ENCODE measurements at places on chromosomes 4 and X.

GRCh38 chrX:107676559-107677378 lies 48.5 kb downstream of the PRPS1 start:
- H3K4me1 ChIP-seq: peaks cover 75% of the 10 kb centered on the region
- peaks cover 6% of the 10 kb centered on the region for H3K36me3 ChIP-seq
- peak overlapping the region; percentile 85 for H3K4me3 ChIP-seq
- peaks cover 4% of the 10 kb centered on the region for H3K27me3 ChIP-seq

DNA sequence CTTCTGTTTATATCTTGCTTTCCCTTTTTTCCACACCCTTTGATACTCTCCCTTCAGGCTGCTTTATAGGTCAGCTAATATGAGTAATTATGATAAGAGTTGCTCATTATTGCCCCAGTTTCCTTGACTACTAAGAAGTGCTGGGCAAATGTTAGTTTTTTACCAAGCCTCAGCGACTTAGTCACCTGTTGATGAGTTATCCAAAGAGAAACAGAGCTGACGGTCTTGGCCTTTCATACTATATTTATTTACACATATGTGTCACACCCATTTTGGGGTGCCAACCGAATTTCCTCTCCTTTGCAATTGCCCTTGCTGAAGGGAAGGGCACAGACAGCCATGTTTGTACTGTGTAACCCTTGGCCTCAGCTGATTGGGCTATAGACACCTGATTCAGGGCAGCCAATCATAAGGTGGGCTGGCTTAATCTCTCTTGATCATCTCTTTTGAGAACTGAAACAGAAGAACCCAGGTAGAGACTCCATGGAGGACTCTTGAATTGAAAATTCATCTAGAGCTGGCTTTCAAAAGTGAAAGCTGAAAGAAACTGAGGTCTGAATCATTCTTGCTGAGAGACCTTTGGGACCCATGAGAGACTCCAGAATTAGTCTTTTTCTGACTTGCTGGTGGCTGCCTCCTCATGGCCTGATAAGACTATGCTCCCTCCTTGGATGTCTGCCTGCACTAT lies 111.7 kb upstream of the RPS6KA3 start:
- no peak overlapping the region for H3K27ac ChIP-seq
- peaks cover 25% of the 10 kb centered on the region for H3K4me1 ChIP-seq
- DNase-seq: peak; percentile 24
- H3K4me3 ChIP-seq: no peak overlapping the region
- no peaks in the 10 kb centered on the region for H3K27me3 ChIP-seq

DNA sequence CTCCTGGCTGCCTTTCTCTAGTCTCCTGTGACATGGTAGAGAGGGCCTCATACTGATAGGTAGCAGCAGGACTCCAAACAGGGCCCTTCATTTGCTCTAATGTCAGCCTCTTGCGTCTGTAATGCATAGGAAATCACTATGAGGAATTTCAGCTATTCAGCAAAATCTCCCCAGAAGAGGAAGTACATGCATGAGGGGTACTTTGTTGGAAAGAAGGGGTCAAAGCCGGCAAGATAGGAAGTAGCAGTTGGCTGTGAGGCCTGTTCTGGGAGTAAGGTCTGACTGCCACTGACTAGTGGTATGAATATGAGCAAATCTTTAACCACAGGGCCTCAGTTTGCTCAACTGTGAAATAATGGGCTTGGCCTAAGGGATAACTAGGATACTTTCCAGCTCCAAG lies 283.2 kb downstream of the ARHGAP10 start:
- H3K27ac ChIP-seq: no peak overlapping the region
- no peak for DNase-seq
- no peaks in the 10 kb centered on the region for H3K27me3 ChIP-seq
- no peak overlapping the region for H3K4me3 ChIP-seq

DNA sequence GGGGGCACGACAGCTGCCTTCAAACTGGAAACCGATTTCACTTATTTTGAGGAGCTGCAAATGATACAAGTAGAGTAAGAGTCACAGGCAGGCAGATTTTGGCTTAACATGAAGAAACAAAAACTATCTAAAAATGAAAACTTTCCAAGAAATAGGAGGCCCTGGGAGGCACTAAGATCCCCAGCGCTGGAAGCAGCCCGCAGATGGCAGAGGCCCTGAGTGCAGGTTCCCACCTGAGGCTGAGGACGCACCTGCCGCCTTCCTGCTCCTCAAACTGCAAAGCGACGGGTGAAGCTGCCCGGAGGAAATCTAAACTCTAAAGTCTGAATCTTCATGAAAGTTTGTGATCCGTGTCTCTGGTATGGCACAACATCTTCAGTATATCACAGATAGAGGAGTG lies 138.7 kb downstream of the AFAP1 start:
- H3K27me3 ChIP-seq: no peaks in the 10 kb centered on the region
- H3K27ac ChIP-seq: no peak overlapping the region
- DNase-seq: no peak
- peaks cover 17% of the 10 kb centered on the region for H3K4me1 ChIP-seq
- peaks cover 24% of the 10 kb centered on the region for H3K36me3 ChIP-seq

DNA sequence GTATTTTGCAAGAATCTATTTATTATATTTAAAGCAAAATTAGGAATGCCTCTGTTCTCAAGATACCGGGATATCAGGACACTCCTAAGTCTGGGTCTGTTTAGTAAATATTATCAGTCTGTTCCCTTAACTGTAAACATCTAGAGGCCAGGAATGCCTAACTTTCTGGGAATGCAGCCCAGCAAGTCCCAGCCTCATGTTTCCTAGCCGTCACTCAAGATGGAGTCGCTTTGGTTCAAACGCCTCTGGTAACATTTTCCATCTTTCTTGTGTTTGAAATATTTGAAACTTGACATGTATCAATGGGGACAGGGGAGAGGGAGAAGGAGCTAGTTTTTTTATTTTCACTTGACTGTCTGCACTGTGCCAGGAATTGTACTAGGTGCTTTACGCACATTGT lies 85.4 kb downstream of the FBXL5 start:
- DNase-seq: no peak
- no peak overlapping the region for H3K4me3 ChIP-seq
- H3K27me3 ChIP-seq: no peaks in the 10 kb centered on the region
- H3K36me3 ChIP-seq: peaks cover 2% of the 10 kb centered on the region
- H3K4me1 ChIP-seq: no peaks in the 10 kb centered on the region

DNA sequence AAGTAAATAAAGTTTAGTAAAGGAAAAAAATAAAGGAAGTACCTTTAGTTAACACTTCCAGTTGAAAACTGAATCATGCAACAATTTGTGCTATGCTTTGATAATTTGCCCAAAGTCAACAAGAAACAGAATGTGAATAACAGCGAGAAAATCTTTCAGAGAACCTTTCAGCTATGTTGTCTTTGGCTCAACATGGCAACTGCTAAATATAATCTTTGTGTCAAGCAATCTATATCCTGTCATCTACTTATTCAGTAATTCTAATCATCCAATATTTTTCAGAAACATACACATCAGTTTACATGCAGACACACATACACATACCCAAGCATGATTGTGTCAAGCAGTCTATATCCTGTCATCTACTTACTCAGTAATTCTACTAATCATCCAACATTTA lies 136.0 kb upstream of the PABPC4L start:
- no peaks in the 10 kb centered on the region for H3K36me3 ChIP-seq
- H3K27ac ChIP-seq: no peak overlapping the region
- no peak overlapping the region for H3K4me3 ChIP-seq
- DNase-seq: no peak
- H3K4me1 ChIP-seq: no peaks in the 10 kb centered on the region

DNA sequence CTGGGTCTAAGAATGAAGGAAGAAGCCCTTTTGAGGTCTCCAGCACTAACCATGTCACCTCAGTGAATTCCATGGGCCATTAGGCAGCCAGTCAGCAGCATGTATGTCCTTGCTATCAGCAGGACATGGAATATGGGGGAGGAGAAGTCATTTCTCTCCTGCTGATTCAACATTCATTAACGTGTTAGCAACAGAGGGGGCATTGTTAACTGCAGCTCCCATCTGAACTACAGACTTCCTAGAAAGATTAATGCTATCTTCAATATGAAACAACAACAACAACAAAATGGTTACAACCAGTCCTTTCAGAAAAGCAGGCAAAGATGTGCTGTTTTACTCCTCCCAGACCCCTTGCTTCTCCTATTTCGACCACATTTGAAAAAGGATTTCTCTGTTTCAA lies 120.4 kb upstream of the SLC34A2 start:
- no peak overlapping the region for H3K4me3 ChIP-seq
- no peaks in the 10 kb centered on the region for H3K4me1 ChIP-seq
- peaks cover 3% of the 10 kb centered on the region for H3K27me3 ChIP-seq
- no peak overlapping the region for H3K27ac ChIP-seq
- no peak for DNase-seq

DNA sequence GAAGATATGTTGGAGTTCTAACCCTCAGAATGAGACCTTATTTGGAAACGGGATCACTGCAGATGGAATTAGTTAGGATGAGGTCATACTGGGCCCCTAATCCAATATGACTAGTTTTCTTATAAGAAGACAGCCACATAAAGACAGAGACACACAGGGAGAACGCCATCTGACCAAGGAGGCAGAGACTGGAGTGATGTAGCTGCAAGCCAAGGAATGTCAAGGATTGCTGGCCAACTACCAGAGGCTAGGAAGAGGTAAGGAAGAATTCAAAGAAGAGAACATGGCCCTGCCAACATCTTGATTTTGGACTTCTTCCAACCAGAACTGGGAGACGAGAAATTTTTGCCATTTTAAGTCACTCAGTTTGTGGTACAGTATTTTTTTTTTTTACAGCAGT lies 152.8 kb upstream of the DIPK2B start:
- no peaks in the 10 kb centered on the region for H3K27me3 ChIP-seq
- no peaks in the 10 kb centered on the region for H3K36me3 ChIP-seq
- H3K4me1 ChIP-seq: no peaks in the 10 kb centered on the region
- DNase-seq: no peak
- peak overlapping the region; percentile 19 for H3K27ac ChIP-seq
- H3K4me3 ChIP-seq: no peak overlapping the region

- H3K4me3 ChIP-seq: no peak overlapping the region
- no peak overlapping the region for H3K27ac ChIP-seq
- H3K4me1 ChIP-seq: no peaks in the 10 kb centered on the region
- no peaks in the 10 kb centered on the region for H3K36me3 ChIP-seq
- DNase-seq: no peak
Observed at GRCh38 chrX:114165537-114165936, 418.3 kb upstream of the HTR2C start.

- no peak overlapping the region for H3K27ac ChIP-seq
- H3K36me3 ChIP-seq: no peaks in the 10 kb centered on the region
- no peak overlapping the region for H3K4me3 ChIP-seq
- no peaks in the 10 kb centered on the region for H3K27me3 ChIP-seq
Observed at GRCh38 chr4:9703391-9703790, 78.0 kb upstream of the DRD5 start.

DNA sequence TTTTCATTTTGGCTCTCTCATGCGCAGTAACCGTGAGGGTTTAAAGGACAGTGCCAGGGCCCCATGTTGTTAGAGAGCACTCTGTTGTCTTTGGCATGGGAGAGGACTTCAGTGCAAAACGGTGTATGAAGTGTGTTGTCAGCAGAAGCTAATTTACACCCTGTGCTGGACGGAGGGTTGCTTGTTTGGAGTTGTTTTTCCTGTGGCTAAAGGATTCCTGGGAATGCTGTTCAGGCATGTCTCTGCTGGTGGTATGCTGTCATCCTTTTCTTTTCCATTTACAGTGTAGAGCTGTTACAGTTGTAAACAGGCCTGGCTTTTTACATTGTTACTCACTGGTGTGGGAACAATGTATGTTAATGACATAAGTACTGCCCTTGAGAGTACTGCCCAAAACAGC lies 206.3 kb downstream of the CBR4 start:
- H3K36me3 ChIP-seq: no peaks in the 10 kb centered on the region
- H3K27ac ChIP-seq: no peak overlapping the region
- H3K4me3 ChIP-seq: no peak overlapping the region
- no peak for DNase-seq

GRCh38 chr4:129218360-129218759 lies 122.4 kb downstream of the C4orf33 start:
- no peaks in the 10 kb centered on the region for H3K4me1 ChIP-seq
- no peak for DNase-seq
- H3K27ac ChIP-seq: no peak overlapping the region
- no peak overlapping the region for H3K4me3 ChIP-seq
- no peaks in the 10 kb centered on the region for H3K27me3 ChIP-seq

DNA sequence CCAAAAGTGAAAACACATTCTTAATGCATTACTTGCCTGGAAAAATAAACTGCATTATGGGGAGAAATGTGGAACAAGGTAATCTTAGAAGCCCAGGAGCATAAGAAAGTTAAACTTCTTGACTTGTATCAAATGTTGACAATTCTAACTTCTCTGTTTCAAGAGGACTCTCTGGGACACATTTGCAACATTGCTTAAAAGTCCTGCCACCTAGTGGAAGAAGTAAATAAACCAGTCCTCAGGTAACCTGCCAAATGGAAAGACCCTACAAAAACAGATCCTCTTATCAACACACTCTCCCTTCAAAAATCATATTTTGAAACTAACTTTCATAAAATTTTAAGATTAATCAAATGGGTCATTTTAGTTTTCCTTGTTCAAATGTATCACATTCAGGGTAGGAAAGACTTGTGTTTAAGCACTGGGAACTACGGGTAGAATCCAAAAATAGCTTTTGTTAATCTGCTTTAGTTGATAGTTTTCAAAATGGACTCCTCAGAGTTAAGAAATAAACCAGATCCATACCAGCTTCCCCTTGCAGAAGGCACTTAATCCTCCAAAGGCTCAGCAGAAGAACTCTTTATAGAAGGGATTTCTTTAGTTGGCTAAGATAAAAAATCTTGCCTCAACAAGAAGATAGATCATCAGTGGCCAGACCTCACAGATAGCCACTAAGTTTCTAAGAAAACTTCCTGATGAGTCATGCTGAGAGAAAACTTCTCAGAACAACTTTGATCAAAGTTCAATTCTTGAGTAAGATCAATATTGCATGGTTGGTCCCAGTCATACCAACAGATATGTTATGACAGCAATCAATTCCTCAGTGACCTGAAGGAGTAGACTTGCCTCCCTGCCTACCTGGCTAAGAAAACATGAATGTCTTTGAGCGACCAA lies 141.7 kb downstream of the HHIP start:
- no peak overlapping the region for H3K4me3 ChIP-seq
- no peaks in the 10 kb centered on the region for H3K4me1 ChIP-seq
- no peak overlapping the region for H3K27ac ChIP-seq
- H3K36me3 ChIP-seq: no peaks in the 10 kb centered on the region
- no peaks in the 10 kb centered on the region for H3K27me3 ChIP-seq

- no peaks in the 10 kb centered on the region for H3K36me3 ChIP-seq
- peaks cover 4% of the 10 kb centered on the region for H3K27me3 ChIP-seq
- no peak overlapping the region for H3K27ac ChIP-seq
- no peak for DNase-seq
- peaks cover 11% of the 10 kb centered on the region for H3K4me1 ChIP-seq
Observed at GRCh38 chr4:155587766-155588165, 78.9 kb upstream of the GUCY1A1 start.

DNA sequence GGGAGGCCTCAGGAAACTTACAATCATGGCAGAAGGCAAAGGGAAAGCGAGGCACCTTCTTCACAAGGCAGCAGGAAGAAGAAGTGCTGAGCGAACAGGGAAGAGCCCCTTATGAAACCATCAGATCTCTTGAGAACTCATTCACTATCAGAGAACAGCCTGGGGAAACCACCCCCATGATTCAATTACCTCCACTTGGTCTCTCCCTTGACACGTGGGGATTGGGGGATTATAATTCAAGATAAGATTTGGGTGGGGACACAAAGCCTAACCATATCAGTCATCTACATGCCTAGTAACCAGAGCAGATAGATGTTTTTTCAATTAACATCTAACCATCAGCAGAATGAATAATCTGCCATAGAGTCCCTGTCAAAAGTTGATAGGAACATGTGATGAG lies 30.4 kb downstream of the FAM13A start:
- H3K4me1 ChIP-seq: peaks cover 21% of the 10 kb centered on the region
- no peaks in the 10 kb centered on the region for H3K36me3 ChIP-seq
- no peak overlapping the region for H3K27ac ChIP-seq
- no peak overlapping the region for H3K4me3 ChIP-seq

GRCh38 chr4:38995660-38996005 lies 36.6 kb downstream of the TMEM156 start:
- H3K4me3 ChIP-seq: no peak overlapping the region
- DNase-seq: no peak
- H3K36me3 ChIP-seq: peaks cover 67% of the 10 kb centered on the region
- H3K27me3 ChIP-seq: no peaks in the 10 kb centered on the region
- H3K4me1 ChIP-seq: peaks cover 9% of the 10 kb centered on the region

All from activated naive CD4-positive, alpha-beta T cell treated with anti-CD3 and anti-CD28 coated beads, Interleukin-2, amount 10 ng/mL, durations not matched to agents 7 days and 5 days (primary cell).